Right lobe of liver (tissue), 6 donors: ENCODE measurements at places on chromosomes 4 and X. TPM values are rescaled to one million over a fixed set of nuclear protein-coding genes. Genes with fewer than 3 reads are reported as not detected.
A peak's percentile ranks its signal among the peaks of the same experiment; 100 is the strongest.

Gene NXF2B
- 0.12 TPM for total RNA-seq

DNA sequence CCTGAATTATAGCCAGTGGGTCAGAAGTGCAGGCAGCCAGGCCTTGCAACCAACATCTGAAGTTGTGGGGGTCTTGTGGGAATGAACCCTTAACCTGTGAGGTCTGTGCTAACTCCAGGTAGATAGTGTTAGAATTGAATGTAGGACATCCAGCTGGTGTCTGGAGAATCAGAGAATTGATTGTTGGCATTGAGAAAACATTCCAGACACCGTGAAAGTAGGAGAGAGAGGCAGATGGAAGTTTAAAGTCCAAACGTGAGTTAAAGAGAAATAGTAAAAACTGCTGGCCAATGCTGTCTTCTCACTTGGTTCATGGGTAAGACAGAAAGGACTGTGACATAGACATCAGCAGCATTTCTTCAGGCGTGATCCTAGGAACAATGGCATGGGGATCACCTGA is 27.7 kb downstream of the CASP3 start:
- no peak for DNase-seq

DNA sequence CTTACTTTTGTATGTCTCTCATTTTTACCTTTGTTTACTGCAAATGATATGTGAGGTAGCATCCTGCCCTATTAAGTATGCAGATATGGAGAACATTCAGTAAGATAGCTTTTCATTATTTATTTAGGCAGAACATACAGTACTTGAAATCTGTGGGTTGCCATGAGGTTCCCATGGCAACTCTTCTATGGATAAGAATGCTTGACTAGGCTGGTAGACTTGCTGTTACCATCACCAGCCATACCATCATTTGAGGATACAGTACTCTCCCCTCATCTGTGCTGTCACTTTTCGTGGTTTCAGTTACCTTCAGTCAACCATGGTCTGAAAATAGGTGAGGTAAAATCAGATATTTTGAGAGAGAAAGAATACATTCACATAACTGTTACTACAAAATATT is 56.7 kb downstream of the NAF1 start:
- DNase-seq, result no peak

GRCh38 chr4:69051576-69051943 is 44.7 kb upstream of the UGT2B7 start:
- no peak for DNase-seq

GRCh38 chrX:121308276-121308805 is 260.9 kb downstream of the GLUD2 start:
- DNase-seq, result peak; percentile 14

Gene EDNRA
- total RNA-seq, result 1.1 TPM

Gene BEND2
- total RNA-seq, result 0.05 TPM

- no peak for DNase-seq
Observed at GRCh38 chr4:26319949-26320537, 771 bp upstream of the RBPJ start.

Gene CFAP47
- 0.09 TPM for total RNA-seq

DNA sequence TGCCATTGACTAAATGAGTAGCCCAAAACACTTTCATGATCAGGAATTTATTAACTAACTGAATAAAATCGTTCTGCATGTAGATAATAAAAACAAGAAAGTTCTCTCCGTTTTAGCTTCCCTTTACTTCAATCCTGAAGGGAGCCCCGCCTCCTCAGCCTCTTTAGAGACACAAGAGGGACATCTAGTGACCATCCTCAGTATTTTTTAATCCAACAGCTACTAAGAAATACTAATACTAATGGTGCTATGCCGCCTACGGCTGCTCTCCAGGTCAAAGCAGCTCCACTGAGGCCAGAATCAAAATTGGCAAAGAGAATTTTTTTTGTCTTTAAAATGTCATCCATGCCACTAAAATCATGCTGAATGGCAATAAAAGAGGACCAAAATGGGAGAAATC is 3.2 kb upstream of the PCDH19 start:
- DNase-seq, result no peak

Gene RRH
- not detected for total RNA-seq

Gene CD40LG
- not detected for total RNA-seq

DNA sequence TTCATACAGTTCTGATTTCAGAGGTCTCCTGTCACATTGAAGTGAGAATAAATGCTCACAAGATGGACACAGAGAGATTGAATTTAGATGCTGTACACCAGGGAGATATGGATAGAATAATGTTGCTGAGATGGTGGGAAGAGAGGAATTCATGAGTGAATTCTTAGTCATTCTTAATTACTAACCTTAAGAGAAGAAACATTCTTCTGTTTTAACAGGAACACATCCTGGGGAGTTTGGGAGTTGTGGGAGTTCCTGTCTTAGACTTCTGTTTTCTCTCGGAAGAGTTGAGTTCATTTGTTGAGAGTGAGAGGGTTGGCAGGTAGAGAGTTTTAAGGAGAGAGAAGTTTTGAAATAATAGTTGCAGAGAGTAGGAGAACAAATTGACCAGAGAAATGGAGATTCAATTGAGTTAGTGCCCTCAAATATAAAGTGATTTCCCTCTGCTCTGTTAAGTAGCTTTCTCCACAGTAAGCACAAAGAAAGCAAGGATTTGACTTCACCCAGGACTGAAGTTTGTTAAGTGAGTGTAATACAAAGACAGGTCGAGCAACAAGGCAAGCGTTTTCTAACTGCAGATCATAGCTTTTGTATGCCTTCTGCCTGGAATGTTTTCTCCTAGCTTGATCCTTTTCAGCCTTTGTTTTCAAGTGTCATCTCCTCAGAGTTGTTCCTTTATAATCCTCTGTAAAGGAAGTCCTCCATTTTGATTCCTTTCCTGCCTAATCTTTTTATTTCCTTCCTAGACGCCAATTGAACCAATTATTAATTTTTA is 205.9 kb downstream of the RAPGEF2 start:
- DNase-seq, result no peak

Gene NXF2
- not detected for total RNA-seq

Gene GAGE13
- not detected for total RNA-seq

Gene AFAP1
- total RNA-seq, result 1.7 TPM

DNA sequence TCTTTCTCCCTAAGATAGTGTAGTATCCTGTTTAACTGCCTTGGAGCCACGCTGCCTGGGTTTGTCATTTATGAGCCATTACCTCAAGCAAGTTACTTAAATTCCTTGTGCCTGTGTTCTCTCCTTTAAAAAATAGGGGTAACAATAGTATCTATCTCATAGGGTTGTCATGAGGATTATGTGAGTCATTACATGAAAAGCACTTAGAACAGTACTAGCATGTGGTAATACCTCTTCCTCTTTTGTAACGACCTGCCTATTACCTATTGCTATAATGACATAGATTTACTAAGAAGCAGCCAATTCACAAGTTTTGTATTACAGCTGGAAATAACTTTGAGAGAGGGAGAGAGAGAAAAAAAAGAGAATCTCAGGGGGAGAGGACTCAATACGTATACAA is 834.7 kb downstream of the RAPGEF2 start:
- no peak for DNase-seq
